ENCODE measurements at places on chromosomes 11 and 22.

- no peak for DNase-seq
Measured at GRCh38 chr11:96538104-96538503, 148.3 kb downstream of the JRKL start.

- no peak for DNase-seq
Measured at GRCh38 chr11:68317147-68317785, 4.9 kb downstream of the LRP5 start.

DNA sequence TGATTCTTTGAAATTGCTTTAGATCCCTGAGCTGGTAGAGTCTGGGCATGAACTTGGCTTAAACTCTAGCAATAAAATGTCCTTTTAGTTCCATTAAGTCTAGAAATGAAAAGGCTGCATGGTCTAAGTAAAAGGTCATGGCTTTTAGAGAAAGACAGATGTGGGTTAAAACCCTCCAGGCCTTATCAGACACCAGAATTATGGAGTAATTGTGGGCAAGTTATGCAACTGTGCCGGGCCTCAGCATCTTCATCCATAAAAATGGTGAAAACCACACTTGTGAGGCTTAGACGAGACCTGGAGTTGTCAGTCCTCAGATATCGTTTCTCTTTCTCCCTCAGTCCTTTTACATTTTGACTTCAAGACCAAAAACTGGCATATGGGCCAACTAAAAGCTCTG, 597.9 kb upstream of the KIRREL3 start:
- DNase-seq: no peak

- DNase-seq: no peak
Measured at GRCh38 chr11:27310182-27310581, 52.8 kb downstream of the CCDC34 start.

DNA sequence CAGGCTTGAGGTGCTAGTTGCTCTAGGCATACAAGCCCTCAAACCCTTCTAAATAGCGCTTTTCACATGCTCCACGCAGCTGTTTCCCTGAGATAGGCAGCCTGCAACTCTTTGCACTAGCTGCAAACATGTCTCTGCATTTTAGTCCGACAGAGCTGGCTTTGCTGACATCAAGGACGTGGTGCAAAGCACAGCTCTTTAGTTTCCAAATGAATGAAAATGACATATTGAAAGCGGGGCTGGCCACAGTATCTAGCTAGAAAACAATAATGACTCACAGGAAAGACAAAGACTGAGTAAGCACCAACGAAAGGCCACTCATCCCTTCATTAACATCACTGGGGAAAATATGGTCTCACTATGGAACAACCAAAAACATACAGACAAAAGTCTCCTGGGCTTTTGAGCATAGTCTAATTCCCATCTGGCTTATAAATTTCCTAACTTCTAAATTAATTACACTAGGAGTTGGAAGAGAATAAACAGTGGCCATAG, 15.3 kb upstream of the ZC3H12C start:
- DNase-seq: no peak

DNA sequence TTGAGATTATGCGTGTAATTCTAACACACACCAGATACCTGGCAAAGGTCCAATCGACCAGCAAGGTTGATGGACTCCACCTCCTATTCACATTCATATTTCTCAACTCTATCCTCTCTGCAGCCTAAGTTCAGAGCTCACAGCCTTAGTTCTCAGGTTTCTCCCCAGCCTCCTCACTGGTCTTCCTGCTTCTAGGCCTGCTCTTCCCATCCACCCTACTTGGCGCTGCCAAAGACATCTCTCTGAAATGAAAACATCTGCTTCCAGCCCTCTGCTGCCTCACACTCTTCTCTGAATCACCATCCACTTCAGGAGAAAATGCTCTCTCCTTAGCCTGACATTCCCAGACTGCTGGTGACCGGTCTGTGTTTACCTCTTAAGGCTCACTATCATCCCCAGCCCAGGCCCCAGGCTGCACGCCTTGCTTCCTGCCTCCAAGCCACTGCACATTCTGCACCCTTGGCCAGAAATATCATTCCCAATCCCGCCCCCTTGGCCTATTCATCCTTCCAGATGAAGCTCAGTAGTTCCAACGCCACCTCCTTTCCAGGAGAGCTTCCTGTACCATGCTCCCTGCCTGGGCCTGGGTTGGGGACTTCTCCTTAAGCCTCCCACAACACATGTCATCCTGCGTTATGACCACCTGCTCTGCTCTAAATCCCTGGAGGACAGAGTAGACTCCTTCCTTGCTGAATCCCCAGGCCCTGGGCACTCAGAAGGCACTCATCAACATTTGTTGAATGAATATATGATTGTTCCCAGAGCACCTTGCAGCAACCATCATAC, 3.5 kb downstream of the ARRB1 start:
- no peak for DNase-seq

- no peak for DNase-seq
Measured at GRCh38 chr11:58471892-58472291, 29.9 kb upstream of the OR5B12 start.

DNA sequence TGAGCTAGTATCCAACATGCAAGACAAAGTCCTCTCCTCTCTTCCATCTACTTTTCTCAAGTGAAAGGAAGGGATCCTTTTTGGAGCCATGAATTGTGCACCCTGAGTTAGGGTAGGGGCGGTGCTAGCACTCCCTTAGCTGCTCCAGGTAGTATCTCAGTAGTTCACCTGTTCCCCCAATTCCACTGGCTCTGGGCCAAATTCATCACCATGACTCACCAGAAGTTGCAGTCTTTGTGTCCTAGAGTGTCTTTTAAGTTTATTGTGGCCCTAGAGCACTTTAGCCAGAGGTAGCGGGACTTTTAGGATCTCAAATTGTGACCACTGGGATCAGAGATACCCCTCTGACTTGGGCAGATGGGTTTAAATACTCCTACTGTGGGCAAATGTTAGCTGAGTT, 398.6 kb upstream of the ANO5 start:
- no peak for DNase-seq

DNA sequence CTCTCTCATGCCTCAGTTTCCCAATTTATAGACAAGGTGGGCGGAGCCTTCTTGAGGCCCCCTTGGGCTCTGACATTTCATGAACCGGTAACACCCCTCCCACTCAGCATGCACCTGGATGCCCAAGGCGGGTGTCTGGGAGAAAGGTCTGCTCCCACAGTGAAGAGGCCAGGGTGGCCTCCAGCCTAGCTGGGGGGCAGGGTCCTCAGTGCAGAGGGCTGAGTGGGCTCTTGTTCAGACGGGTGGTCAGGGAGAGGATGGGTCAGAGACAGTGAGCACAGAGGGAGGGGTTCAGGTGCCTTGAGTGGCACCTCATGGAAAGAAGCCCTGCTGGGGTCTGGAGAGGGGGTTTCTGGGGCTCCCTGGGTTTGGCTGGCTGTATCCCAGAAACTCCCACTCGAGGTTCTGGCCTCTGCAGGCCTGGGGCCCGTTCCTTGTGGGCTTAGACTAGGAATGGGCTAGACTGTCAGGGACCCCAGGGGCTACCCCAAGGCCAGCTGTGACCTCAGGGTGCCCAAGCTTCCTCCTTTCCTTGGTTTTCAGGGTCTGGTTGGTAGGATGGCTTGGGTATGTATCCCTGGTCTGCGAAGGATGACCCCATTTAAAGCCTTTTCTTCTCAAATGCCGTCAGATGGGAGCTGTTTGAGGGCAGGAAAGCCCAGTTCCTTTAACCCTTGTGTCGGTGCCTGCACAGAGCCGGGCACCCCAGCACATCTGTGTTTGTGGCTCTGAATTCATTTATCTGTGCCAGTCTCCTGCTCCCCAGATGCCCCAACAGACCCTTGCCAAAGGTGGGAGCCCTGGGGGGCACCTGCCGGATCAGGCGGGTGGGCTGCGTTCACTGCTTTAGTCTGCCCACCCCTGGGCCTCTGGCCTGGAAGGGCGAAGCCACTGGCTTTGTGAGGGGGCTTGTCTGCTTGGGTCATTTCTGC, 1.2 kb downstream of the SYNGR1 start:
- DNase-seq: no peak

GRCh38 chr22:11307998-11308397, 4220.0 kb upstream of the OR11H1 start:
- peak; percentile 85 for DNase-seq

- DNase-seq: no peak
Measured at GRCh38 chr11:114705280-114706024, 27.1 kb downstream of the NXPE2 start.

DNA sequence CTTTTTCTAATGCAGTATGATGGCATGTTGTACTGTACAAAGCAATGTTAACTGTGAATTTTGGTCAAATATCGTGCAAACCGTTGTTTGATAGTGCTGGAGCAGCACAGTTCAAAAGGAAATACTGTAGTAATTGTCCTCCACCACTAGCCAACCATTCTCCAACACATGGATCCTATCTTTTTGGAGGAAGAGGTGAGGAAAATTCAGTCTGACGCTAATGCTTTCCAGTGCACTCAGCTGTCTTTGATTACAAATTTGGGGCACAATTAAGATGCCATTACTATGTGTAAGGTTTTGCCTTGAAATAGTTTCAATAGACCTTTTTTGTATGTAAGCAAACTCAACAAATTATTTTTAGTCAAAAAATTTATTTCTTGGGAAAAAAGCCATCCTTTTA, 240.5 kb upstream of the CCDC179 start:
- no peak for DNase-seq

DNA sequence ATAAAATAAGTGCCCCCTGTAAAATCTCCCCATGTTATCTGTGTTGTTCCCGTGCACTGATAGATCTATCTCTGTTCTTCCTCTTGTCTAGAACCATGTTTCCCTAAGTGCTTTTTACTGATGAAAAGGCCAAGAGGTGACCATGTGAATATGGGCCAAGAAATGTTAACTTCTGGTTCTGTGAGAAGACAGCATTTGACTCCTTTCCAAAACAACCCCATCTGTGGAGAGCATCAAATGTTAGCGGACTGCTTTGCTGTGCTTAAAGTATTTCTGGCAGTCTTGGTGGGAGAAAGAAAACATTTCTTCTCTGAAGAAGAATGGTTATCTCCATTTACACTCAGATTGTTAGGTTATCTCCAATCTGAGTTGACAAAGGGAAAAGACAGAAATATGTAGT, 58.6 kb upstream of the GUCY1A2 start:
- DNase-seq: no peak

DNA sequence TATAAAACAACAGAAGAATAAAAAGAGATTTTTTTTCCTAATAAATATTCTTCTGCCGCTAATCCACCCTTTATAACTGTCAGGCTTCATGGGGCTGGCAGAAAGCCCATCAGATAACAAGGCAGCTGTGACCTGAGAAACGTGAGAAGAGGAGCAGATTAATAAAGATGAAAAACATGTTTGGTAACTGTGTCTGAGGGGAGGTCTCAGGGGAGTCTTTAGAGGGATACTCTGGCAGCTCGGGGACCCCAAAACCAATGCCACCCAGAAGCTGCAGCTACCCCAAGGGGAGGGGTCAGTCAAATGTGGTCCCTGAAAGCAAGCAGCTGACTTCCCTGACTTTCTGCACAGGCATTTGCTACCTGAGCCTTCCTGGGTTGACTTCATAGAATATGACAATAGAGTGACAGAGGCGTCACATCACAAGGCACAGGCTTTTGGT, 48.4 kb upstream of the POU2AF1 start:
- DNase-seq: no peak

DNA sequence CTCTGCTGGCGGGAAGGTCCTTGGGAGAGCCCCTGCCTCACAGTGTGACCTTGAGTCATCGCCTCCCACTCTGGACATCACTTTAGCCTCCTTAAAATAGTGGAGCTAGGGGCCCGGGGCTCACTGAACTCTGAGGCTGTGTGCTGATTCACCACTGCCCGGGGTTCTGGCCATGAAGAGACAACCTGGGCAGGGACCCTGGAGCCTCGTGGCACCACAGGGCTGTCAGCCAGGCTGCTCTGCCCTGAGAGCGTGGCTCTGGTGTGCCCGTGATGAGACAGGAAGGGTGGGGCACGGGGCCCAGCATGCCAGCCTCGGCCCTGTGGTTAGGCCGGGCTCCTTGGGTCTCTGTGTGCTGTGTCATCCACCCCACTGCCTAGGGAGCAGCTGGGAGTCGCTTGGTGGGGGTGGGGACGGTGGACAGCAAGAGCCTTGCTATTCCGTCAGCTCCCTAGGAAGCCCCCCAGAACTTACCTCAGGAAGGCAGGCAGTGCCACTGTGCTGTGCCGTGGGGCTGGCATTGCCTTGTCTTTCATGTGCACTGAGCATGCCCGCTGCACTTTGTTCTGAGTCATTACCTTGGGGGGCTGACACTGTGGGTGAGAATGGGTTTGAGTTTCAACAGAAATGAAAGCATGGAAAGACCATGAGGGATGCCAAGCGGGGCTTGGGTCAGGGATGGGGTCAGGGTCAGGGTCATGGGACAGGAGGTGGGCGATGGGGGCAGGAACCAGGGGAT, 31.7 kb downstream of the TPCN2 start:
- no peak for DNase-seq

GRCh38 chr11:38136887-38137286, 1538.9 kb upstream of the RAG2 start:
- DNase-seq: no peak

DNA sequence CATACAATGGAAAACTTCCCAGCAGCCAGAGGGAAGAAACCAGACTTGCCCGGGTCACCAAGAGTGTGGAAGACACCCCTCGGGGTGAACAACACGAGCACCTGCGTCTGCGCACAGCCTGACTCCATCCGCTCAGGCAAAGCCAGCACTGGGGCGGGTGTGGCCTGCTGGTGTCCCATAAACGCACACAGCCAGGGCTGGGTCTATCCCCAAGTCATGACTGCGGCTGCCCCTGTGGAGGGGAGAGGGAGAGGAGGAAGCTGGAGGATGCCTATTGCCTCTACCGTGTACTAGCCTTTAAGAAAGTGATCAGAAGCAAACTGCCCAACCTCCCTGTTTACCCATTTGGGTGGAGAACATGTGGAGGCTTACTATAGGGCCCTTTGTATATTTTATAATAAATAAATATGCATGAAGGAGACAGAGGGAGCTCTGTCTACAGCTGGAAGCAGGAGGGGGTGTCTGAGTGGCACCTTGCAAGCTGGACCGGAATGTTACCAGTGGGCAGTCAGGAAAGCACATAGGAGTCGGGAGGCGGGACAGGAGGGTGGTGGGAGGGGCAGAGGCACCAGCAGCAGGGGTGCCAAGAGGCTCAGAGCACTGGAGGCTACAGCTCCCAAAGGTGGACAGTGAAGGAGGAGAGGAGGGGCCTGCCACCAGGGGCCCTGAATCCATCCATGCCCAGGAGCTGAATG, 79.6 kb downstream of the PHF21B start:
- no peak for DNase-seq

Data from vagina (tissue), 2 donors.